ENCODE measurements at places on chromosomes 2 and 18.

DNA sequence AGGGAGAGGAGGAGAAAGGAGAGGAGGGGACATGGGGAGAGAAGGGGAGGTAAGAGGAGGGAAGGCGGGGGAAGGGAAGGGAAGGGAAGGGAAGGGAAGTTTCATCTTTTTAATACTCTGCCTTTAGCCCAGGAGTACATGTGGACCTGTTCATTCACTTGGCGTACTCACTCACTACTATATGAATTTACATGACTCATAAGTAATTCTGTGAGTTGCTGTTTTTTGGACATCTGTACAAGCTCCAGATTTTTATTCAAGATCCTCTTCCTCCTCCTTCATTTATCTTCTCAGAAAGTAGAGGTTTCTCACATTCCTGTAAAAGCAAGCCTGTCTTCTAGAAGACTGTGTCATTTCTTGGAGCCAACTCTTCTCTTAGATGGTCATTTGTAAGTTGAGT, 84.6 kb downstream of the RDH14 start:
- no peak for DNase-seq

GRCh38 chr2:133484106-133484505, 84.2 kb downstream of the NCKAP5 start:
- no peak for DNase-seq

- DNase-seq, result no peak
Measured at GRCh38 chr18:56853961-56854360, 202.8 kb downstream of the WDR7 start.

DNA sequence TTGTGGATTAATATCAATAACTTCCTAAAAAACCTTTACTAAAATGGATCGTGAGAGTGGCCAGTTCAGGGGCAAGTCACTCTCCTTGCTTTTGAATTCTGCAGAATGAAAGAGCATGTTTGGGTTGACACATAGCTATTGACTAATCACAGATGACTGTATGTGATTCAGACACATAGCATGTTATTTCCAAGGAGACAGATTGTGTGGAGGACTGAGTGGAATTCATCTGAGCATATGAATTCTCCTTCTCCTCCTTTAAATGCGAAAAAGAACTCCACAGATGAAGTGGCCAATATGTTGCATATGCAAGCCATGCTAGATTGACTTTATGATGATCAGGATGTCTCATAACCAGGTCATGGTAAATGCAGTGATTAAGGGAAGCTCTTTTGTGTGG, 249.4 kb upstream of the FAM98A start:
- DNase-seq, result no peak

DNA sequence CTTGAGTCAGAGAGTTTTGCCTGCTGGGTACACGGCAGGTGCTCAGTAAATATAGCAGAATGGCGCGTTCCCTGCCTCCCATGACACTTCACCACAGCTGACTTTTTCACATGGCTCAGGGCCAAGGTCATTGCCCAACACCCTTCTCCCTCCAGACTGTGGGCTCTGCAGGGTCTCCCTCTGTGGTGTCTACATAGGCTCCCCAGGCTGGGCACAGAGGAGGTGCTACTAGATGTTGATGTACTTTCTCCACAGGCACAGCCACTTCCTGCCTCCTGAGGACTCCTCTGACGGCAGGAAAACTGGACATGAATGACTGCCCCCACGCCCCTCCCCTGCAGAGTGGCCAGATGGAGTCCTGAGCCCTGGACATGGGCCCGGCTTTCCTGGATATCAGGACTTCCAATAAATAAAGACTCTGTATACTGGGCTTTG, 4.2 kb downstream of the CHCHD5 start:
- DNase-seq, result no peak

DNA sequence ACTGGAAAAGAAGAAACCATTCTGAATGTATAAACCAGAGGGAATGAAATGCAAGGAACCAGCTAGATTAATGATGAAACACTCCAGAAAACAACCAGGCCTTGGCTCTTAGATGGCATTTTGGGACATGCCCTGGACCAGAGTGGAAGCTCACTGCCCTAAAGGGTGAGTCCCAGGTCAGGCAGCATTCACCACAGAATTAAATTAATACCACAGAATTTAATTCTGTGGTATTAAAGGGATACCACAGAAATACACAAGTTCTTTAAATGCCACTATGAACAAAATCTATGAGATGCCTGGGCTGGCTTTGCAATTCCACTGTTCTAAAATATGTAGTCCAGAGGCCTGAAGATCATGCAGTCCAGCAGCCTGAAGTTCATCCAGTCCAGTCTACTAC, 122.3 kb upstream of the KYNU start:
- no peak for DNase-seq

DNA sequence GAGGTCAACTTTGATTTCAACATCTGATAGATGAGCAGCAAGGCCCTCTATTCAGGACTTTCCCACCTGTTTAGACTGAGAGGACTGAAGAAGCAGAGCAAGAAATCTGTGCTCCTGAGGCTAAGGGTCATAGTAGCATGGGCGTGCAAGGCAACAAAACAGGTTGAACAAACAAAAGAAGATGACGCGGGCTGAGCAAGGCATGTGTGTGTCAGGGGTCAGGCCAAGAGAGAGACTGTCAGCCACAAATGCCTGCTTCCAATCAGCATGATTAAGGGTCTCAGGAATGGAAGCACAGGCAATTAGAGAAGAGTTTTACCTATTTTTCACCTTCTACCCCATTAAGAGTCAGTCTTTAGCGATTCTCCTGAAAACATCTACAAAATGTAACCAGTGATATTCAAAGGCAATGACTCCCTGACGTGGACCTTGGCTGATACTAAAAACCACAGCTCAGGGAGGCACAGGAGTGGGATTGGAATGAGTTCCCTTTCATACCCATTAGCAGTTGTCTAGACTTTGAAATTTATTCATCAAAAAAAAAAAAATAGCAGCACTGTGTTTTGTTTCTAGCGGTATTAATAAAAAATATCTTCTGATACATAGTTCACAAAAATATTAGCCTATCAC, 81.9 kb downstream of the DYNAP start:
- DNase-seq, result no peak

- DNase-seq, result no peak
Measured at GRCh38 chr18:62399276-62399675, 74.2 kb downstream of the TNFRSF11A start.

- DNase-seq, result peak; percentile 12
Measured at GRCh38 chr18:59834267-59834666, 65.5 kb upstream of the PMAIP1 start.

DNA sequence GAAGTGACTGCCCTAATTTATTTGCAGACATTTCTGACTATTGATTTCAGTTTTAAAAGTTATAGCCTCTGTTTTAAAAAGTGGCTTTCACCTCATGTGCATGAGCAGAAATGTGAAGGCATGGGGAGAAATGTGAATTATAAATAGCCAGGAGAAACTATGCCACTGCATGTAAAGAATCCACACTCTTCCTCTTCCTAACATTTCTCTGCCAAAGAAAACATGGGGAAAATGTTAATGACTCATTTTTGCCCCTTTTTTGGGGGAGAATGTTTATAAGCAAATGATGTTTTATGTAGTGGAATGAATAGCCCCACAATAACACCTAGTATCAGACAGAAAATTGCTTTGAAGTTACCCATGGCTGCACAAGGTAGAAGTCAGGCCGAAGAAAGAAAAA, 249.0 kb upstream of the TANK start:
- DNase-seq, result no peak

DNA sequence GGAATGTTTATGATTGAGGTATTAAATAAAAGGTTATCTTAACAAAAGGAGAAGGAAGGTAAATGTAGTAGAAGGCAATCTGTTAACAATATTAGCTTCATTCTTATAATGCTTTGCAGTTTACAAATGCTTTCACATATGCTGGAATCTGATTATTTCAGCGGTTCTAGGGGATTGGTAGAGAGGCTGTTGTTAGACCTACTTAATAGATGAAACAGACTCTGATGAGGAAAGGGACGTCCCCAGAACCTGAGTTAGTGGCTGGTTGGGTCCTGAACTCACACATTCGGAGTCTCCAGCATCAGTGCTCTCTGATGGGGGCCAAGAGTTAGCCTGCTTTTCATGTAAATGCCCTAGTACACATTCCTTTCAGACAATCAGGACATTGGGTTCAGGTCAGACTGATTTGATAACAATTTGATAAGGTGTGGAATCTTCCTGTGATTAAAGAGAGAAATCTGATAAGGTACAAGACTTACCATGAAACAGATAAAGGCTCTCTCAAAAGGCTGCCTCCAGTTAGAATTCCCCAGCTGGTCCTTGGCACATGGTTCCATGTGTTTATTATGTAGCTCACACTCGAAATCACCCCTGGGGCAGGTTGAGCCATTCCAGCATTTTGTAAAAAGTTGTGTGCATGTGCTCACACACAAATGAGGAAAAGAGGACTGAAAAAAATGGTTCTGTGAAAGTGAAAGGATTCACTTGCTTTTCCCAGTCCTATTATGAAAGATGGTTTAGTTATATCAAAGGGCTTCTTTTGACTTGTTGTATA, 103.1 kb downstream of the GPD2 start:
- DNase-seq, result no peak

- no peak for DNase-seq
Measured at GRCh38 chr2:176120364-176121189, 1.9 kb upstream of the HOXD9 start.

- DNase-seq, result peak; percentile 44
Measured at GRCh38 chr18:48023334-48024008, 93.0 kb upstream of the SMAD2 start.

- no peak for DNase-seq
Measured at GRCh38 chr2:7661502-7661901, 744.3 kb downstream of the RNF144A start.

- no peak for DNase-seq
Measured at GRCh38 chr2:133641497-133641896, 73.2 kb upstream of the NCKAP5 start.

DNA sequence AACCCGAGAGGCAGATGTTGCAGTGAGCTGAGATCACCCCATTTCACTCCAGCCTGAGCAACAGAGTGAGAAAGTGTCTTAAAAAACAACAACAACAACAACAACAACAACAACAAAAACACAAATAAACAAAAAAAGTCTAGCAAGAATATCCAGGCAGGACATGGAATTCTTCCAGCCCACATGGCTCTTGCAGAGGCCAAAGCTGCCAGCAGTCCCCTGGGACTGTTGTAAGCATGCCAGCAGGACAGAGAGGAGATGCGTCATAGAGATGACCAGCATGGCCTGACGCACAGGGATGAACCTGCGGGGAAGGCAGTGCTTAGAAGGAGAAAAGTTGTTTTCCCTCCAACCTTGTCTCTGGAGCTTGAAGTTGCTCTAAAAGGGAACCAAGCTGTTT, 182.3 kb upstream of the PGAP1 start:
- DNase-seq, result no peak

GRCh38 chr2:168239281-168239680, 8.1 kb downstream of the STK39 start:
- DNase-seq, result no peak

GRCh38 chr2:114049826-114050225, 159.9 kb downstream of the ACTR3 start:
- no peak for DNase-seq

- no peak for DNase-seq
Measured at GRCh38 chr2:133667085-133667484, 98.8 kb upstream of the NCKAP5 start.

- no peak for DNase-seq
Measured at GRCh38 chr2:104865096-104865470, 11.2 kb downstream of the POU3F3 start.

- DNase-seq, result no peak
Measured at GRCh38 chr2:24986372-24986771, 14.6 kb upstream of the DNAJC27 start.

DNA sequence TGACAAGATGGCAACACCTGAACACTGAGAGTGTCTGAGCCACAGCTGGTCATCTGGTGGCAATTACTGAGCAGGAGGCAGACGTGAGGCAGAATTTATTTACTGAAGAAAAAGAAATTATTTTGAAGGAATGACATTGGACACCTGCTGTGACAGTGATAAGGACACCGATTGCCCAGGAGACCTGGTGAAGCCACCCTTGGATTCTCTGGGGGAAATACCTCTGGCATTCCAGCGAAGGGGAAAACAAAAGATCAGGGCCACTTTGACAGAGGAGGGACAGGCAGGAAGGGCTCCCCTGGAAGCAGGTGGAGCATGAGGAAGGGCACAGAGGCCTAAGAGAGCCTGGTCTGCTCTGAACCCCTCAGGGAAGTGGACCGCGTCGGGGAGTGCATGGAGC, 85.4 kb upstream of the ALPP start:
- DNase-seq, result no peak

- peak; percentile 9 for DNase-seq
Measured at GRCh38 chr2:166516712-166517303, 22.8 kb upstream of the SCN7A start.

GRCh38 chr2:119598596-119599263, 54.5 kb downstream of the CFAP221 start:
- no peak for DNase-seq

- no peak for DNase-seq
Measured at GRCh38 chr18:24582771-24583170, 122.3 kb downstream of the HRH4 start.

GRCh38 chr2:190529486-190530247, 4.9 kb downstream of the NEMP2 start:
- no peak for DNase-seq

DNA sequence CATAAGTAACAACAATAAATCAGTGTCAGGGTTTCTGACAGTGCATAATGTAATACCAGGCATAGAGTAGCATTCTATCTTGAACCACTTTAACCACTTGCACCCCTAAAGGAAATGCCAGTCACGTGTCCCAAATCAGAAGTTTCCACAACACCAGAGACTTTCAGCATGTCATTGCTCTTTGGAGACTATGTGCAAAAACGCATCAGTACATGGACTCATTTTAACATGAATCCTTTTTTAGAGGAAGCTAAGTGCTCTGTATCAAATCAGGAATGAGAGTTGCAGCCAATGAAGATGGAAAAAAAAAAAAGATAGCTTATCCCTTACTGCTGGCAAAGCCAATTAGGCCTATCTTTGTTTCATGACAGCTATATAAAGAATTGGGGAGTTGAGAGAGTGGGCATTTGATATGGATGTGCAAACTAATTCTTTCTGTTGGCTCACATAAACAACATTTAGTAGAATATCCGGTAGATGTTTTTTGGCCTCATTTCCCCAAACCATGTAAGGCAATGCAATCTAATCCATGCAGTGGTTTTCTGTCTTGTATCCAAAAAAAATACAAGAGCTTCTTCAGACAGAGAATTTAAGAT, 353.1 kb downstream of the IRS1 start:
- DNase-seq, result no peak

DNA sequence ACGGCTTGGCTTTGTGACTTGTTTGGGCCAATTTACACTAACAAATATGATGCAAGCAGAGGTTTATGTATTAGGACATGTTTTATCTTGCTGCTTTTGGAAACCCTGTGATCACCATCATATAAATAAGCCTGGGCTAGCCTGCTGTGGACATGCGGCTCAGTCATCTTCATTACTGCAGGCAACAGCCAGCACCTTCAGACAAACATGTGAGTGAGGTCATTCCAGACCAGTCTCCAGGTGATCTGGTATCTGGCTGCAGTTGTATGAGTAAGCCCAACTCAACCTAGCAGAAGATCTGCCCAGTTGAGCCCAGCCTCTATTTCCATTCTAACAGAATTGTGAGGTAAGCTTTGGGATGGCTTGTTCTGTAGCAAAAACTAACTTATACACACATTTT, 254.6 kb upstream of the ATP5MC3 start:
- DNase-seq, result no peak

All from activated CD4-positive, alpha-beta T cell treated with anti-CD3 and anti-CD28 coated beads for 48 hours (primary cell).